ENCODE measurements at places on chromosomes 3 and 15.
A peak's percentile ranks its signal among the peaks of the same experiment; 100 is the strongest.

DNA sequence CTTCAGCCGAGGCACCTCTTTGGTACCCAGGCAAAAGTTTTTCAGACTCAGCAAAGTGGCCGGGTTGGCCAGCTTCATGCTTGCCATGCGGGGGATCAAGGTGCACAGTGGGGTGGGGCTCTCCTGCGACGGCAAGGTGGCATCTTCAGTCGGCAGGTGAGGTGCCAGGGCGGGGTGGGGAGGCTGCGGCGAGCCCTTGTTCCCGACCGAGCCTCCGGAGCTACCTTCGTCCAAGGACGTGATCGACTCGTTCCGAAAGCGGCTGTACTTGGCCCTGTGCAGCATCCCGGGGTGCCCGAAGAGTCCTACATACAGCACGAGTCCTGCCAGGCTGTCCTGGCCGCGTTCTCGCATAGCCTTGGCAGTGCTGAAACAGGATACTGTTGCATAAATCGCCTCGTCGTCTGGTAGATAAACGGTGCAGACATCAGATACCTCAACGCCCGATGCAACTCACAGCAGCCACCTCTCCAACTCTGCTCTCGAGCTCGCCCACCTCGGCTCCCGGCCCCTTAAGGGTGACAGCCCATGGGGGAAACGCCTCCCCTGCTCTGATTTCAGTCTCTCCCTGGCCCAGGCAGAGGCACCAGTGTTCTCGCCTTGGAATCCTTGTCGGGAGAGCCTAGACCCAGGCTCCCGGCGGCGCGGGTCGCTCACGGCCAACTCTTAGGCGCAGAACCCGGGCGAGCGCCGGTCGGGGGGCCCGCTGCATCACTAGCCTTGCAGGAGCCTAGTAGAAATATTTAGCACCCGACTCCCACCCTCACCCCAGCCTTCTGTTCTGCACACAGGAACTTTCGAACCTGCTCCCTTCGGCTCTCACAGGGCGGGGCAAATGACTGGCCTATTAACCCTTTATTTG lies 826 bp downstream of the SHC4 start:
- DNase-seq: peak; percentile 15

DNA sequence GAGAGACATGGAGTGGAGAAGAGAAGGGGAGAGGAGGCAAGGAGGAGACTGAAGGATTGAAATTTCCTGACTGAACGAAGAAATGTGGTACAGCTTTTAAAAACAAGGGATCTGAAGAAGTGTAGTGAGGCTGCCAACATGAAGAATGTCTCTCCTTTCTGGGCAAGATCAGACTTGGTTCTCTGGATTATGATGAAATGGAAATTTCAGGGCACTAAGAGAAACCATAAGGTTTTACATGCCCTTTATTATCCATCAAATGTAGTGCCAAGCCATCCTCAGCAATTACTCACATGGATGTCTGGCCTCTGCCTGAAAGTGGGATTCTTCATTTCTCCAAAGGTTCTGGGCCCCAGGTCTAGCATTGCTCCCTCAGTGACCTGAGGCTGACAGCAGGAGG lies 77.6 kb upstream of the CCDC80 start:
- DNase-seq: no peak

- no peak for DNase-seq
Observed at GRCh38 chr15:101455291-101456025, 34.0 kb downstream of the PCSK6 start.

- no peak for DNase-seq
Observed at GRCh38 chr3:63228087-63228486, 50.0 kb upstream of the SYNPR start.

DNA sequence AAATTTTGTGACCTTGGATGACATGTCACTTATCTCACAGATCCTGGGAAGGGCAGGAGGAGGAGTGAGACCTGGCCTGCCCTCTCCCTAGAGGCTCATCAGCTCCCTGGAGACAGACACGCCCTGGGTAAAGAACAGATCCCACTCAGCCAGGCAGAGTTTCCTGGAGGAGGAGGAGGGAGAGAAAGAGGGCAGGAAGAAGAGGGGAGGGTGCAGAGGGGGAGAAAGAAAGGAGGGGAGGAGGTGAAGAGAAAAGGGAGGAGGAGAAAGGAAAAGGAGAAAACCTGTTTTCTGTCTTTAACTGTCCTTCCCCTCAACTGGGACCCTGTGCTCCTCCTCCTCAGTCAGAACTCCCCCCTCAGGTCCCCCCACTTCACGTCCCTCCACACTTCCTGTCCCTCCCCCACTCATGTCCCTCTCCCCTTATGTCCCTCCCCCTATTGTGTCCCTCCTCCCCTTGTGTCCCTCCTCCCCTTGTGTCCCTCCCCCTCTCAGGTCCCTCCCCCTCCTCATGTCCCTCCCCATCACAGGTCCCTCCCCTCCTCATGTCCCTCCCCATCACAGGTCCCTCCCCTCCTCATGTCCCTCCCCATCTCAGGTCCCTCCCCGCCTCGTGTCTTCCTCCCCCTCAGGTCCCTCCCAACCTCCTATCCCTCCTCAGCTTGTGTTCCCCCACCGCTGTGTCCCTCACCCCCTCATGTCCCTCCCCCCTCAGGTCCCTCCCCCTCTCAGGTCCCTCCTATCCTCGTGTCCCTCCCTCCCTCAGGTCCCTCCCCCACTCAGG lies 52.3 kb upstream of the CGNL1 start:
- no peak for DNase-seq

DNA sequence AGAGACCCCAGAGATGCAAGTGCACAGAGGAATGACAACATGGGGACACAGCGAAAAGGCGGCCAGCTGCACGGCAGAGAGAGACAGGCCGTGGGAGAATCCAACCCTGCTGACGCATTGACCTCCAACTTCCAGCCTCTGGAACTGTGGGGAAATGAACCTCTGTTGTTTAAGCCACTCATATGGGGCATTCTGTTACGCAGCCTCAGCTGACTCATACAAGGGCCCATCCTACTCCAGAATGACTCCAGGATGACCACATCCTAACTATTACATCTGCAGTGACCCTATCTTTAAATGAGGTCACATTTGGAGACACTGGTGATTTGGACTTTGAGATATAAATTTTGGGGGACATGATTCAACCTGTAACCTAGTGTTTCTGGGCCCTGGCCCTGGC lies 44.0 kb downstream of the KLF15 start:
- DNase-seq: no peak

- peak; percentile 25 for DNase-seq
Observed at GRCh38 chr3:171813897-171814460, 3.7 kb upstream of the PLD1 start.

DNA sequence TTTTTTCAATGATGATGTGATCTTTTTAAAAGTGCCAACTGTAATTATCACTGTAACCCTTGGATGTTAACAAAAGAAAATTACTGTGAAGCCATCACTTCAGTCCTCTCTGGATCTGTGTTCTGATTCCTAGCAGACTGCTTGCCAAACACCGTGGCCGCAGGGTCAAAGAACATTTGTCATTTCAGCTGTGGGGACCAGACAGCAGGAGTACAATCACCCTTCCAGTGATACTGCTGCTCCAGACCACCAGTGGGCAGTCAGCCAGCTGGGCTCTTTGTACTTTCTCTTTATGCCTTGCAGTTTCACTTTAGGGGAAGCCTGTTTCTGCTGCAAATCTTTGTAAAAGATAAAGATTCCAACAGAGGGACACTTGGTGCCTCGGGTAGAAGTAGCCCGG lies 770.0 kb downstream of the GRM7 start:
- no peak for DNase-seq

DNA sequence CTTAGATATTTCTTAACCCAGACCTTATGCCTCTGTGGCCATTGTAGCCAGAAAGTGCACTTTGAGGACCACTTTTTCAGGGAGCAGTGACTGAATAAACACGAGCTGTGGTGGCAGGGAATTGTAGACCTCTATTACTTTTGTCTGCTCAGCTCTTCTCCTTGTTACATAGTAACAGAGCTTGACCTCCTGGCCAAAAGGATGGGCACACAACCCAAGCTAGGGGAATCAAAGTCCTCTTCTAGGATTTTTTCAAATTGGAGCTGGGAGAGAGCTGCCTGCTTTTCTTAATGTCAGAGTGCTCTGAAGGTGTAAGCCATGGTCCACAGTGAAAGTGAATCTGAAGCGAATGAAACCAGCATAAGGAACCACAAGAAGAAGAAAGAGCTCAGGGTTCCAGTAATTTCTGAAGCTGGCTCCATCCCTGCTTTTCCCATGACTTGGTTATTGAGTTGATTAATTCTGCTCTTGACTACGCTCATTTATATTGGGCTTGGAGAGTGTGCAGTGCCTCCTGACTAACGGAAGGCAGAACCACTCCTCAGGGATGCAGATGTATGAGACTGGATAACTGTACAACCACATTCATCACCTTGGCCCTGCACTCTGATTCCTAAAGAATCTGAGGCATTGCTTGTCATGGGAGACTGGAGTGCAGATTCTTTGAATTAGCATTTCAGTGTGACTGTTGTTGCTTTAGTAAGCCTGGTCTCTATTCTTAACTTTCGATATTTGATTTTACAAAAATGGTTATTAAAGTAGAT lies 60.9 kb downstream of the TLNRD1 start:
- DNase-seq: no peak

DNA sequence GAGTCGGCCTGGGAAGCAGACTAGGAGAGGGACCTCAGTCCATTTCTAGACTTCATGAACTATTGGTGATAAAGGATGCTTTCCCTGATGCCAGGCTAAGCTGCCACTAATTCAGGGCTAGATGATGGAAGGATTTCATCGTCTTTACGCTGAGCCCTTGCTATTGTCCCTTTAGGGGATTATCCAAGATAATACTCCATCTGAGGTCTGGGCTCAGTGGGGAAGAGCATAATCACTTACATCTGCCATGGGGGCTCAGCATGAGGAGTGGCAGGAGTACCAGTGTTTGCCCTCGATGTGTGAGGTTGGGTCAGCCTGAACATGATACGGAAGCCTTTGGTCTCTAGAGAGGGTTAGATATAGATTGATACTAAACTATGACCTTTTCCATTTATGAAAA lies 47.3 kb downstream of the PTPRG start:
- no peak for DNase-seq

DNA sequence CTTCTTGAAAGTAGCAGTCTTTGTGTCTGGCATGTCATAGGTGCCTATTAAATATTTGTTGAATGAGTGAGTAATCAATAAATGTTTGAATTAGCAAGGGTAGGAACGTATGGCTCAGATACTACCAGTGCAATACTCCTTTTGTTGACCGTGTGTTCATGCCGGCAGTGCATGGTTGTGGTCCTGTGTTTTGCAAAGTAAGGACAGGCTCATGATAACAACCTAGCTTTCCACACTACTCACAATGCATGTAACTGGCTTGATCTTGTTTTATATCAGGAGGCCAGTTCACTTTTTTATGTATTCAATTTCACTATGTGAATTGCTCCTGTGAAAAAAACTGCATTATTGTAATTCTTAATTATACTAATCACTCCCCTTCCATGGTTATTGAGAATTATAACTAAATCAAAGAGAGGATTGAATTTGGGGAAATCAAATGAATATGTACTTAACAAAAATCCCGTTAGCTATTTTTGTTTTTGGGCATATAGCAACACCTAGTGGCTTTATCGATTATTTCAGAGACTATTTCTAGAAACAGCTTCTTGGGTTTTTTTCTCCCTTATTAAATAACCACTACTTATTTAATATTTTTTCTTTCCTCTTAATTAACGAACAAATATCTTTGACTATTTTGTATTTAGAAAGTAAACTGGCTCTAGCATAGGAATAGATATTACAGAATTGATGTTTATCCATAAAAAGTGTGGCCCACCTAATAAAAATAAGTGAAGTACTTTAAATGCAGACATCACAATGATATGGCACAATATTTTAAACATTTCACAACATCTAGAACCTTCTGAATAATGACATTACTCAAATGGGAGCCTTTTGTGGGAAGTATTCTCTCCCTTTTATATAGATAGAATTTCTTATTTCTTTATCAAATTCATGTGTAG lies 218.5 kb downstream of the BBX start:
- no peak for DNase-seq

GRCh38 chr3:194906970-194907629 lies 221.4 kb downstream of the FAM43A start:
- DNase-seq: peak; percentile 16

DNA sequence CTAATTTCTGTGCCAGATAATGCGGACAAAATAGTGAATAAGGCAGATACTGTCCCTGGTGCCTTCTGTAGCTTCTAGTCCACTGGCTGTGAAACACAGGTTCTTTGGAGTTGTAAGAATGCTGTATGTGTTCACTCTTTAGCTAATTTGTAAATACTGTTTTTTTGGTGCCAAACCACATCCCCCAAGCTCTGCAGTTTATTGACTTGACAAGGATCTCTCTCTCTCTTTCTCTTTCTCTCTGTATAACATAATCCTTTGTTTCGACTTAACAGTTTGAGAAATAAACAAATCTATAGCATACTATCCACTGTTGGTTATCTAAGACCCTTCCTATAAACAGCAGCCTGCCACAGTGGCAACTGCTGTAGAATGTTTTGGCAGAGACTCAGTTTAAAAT lies 7.6 kb downstream of the SMAD3 start:
- DNase-seq: no peak

DNA sequence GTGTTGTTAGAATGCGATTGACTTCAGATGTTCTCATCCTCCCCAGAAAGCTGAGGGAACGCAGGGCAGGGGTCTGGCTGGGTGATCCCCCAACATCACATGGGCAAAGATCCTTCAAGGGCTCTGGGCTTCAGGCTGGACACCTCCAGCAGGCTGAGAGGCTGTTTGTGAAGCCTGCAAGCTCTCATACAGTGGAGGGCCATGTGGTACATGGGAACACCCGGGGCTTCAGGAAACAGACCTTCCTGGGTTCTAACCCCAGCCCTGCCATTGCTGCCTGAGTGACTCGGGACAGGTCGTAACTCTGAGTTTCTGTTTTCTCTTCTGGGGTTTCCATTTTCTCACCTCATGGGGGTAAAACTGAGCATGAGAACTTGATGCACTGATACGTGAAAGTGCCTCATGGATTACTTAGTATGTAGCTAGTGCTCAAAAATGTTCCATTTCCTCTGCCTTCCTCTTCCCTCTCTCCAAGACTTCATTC lies 81.2 kb downstream of the TLE3 start:
- no peak for DNase-seq

GRCh38 chr3:180290300-180290699 lies 253.6 kb upstream of the PEX5L start:
- DNase-seq: no peak

DNA sequence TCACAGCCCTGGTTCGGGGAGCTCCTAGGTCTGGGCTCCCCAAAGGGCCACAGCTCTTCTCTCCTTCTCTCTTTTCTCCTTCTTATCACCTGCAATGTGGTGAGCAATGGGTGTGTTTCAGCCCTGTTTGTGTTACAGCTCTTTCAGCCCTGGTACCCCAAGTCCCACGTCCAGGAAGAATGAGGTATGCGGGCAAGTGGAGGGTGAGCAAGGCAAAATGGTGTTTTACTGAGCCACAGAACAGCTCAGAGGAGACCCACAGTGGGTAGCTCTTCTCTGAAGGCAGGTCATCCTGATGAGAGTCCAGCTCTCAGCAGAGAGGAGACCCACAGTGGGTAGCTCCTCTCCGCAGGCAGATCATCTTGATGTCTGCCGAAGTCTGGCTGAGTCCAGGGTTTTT lies 86.8 kb downstream of the BFSP2 start:
- DNase-seq: no peak

DNA sequence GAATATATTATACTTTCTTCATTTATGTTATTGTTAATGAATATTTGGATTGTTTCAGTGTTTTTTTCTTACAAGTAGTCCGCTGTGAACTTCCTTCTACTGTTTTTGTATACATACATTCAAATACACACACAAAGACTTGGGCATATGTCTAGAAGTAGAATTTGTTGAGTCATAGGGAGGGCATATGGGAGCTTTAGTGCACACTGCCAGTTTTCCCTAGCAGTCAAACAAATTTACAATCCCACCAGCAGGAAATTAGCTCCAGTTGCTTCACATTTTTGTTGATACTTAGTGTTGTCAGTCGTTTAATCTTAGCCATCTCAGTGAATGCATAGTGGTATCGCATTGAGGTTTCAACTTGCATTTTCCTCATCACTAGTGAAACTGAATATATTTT lies 492.3 kb downstream of the DIPK2A start:
- no peak for DNase-seq
